Diencephalon (tissue), 1 donor: ENCODE measurements at places on chromosomes 1 and 21. TPM values are rescaled to one million over a fixed set of nuclear protein-coding genes. Genes with fewer than 3 reads are reported as not detected.

The TRIM46 gene
- total RNA-seq = 21.2 TPM

The EBNA1BP2 gene
- total RNA-seq = 60.4 TPM

The S100B gene
- total RNA-seq = 57.0 TPM

The ZNF593OS gene
- total RNA-seq = not detected

The S100A7A gene
- total RNA-seq = not detected

The GRHL3 gene
- 0.23 TPM for total RNA-seq

The HES4 gene
- 17.1 TPM for total RNA-seq
